Caudate nucleus (tissue), 63 donors: ENCODE measurements at places on chromosomes 2 and 18.
A peak's percentile ranks its signal among the peaks of the same experiment; 100 is the strongest.

GRCh38 chr2:45199973-45200372 lies 190.7 kb upstream of the SIX2 start:
- no peak for DNase-seq

- DNase-seq = no peak
Measured at GRCh38 chr2:109020217-109020637, 31.2 kb upstream of the EDAR start.

GRCh38 chr2:177184606-177185005 lies 28.0 kb upstream of the HNRNPA3 start:
- DNase-seq = no peak

GRCh38 chr18:67142604-67143003 lies 373.9 kb downstream of the DSEL start:
- no peak for DNase-seq

DNA sequence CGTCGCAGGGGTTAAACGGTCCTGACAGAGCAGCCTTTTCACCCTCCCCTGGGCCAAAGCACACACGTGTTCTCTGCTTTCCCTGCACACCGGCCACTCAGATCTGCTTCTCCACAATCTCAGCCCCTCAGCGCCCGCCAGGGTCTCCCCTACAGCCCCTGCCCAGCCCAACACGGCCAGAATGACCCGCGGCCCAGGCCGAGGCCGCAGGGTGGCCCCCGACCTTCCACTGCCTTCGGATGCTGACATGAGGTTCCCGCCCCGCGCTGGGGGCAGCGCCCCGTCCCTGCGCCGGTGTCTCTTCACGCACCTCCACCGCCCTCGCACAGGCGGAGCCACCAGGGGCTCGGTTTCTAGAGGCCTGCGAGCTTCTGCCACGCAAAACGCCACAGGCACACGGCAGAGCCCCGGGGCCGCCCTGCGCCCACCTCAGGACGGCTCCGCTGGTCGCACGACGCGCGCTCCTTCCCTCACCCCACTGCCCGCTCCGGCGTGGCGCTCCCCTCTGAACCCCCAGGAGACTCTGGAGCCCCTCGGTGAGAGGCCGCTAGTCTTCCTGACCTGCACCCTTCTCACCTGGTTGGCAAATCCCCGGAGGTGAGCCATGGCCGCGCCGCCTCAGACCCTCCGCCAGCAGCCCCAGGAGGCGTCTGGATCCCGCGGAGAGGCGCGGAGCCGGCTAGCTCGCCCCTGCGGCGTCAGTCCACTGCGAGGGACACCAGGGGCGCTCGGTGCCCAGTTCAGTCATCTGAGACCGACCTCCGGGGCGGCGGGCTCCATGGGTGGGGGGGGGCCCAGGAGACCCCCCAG lies 749 bp downstream of the STK25 start:
- peak; percentile 51 for DNase-seq

DNA sequence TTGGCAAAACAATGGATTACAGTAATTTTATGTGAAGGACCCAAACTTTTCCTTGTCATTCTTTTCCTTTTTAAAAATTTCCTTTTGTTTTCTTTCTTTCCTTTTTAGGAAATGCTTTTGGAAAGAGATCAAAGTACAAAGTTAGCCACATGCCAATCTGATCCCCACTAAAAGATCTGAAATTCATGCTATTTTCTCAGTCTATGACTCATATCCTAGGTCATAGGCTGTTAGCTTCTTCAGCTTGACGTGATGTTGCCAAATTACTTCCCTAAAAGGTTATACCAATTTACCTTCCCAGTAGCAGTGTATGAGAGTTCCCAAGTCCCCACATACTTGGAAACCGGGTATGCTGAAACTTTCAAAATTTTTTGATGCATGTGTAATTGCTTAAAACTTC lies 355.3 kb downstream of the INSIG2 start:
- DNase-seq = no peak

- no peak for DNase-seq
Measured at GRCh38 chr2:191228861-191229260, 16.3 kb upstream of the MYO1B start.

DNA sequence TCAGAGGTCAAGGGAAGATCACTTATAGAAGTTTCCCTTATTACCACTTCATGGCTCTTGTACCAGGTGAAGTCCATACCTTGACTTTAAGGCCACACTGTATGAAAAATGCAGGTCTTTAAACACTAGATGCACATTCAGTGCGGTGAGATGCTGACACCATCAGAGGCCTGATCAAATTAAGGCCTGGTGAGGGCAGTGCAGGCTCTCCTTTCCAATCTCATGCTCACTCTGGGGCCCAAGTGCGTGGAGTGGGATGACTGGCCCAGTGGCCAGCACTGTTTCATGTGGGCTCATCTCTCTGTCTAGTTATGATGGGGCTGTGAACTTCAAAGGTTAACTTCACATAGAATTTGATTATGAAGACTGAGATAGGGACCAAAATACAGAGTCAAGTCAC lies 281.1 kb downstream of the SLC4A3 start:
- DNase-seq = no peak

DNA sequence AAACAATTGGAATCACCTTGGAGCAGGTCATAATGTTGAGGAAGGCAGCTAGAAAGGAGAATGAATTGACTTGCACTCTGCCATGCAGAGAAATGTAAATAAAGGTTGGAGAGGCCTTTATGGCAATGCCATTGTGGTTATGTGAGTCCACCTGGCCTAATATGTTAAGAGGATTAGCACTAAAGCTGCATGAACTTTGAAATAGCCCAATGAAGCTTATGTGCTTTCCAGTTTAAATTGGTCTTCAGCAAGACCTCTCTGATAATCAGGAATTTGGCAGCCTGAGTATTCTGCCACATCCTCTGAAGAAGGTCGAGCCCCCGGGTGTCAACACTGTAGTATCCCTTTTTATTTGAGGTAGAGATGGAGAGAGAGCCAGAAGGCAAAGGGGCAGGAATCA lies 464.9 kb downstream of the CDH2 start:
- no peak for DNase-seq

- DNase-seq = no peak
Measured at GRCh38 chr2:128662051-128662471, 343.4 kb upstream of the HS6ST1 start.

- DNase-seq = no peak
Measured at GRCh38 chr2:136122661-136123060, 4.7 kb upstream of the CXCR4 start.

- no peak for DNase-seq
Measured at GRCh38 chr2:183105402-183106134, 18.7 kb upstream of the NUP35 start.

DNA sequence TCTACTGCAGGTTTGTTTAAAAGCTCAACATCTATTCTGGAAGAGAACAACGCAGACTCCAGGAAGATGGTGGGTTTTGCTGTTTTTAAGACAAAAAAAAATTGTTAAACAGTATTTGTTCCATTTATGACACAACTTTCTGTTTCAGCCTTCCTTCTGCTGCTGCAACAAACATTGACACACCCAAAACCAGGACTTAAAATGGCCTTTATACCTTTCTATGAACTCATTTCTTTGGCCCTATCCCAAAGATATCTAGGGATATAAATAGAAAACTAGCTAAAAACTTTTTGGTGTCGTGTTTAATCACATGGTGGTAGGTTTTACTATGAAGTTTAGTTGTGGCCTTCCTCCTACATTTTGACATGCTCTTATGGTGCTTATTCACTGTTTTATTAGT lies 964 bp upstream of the GALNT3 start:
- DNase-seq = no peak

- no peak for DNase-seq
Measured at GRCh38 chr2:218732761-218733158, 22.1 kb downstream of the TTLL4 start.

DNA sequence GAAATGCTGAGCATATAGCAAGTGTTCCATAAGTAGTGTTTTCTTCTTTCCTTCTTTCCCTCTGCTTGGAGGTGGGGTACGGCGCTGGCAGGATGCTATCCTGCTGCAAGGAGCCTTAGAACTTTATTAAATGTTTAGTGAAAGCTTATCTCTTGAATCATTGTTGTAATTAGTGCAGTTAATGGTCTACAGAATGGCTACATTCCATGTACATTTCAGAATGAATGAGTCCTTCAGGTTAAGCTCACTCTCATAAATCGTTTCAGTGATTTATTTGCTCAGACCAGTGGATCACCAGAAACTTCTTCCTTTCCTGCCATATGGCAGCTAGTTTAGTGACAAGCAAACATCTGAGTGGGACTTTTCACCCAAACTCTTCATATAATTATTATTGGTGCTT lies 3.3 kb upstream of the YWHAQ start:
- DNase-seq = no peak

DNA sequence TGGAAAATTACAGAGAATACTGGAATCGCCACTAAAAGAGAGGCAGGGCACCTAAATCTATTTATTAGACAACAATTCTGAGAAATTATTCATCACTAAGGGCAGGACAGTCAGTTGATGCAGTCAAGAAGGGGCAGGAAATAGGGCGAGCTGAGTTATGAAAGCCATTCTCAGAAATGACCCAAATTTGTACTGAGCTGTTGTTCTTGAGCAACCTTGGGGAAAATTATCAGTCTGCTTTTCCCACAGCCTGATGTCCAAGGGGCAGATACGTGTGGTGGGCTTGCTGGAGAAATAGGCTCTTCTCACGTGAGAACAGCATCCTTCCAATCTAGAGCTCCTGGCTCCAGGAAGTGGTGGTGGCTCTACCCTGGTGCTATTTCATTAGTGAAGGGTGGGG lies 38.6 kb downstream of the STON1 start:
- no peak for DNase-seq

DNA sequence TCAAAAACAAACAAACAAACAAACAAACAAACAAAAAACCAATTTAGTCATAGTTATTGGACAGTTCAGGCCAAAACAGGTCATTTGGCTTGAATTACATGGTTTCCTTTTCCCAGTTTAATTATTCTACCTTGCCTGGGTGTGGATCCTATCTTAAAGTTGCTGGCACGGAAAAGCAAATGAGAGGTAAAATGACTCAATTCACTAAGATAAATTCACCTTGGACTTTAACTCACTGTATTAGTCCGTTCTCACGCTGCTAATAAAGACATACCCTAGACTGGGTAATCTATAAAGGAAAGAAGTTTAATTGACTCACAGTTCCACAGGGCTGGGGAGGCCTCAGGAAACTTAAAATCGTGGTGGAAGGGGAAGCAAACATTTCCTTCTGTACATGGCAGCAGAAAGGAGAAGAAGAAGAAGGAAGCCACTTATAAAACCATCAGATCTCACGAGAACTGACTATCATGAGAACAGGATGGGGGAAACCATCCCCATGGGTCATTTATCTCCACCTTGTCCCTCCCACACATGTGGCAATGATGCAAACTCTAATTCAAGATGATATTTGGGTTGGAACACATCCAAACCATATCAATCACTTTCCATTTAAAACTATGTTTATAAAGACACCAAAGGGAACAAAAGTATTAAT lies 22.5 kb upstream of the TRAPPC8 start:
- DNase-seq = no peak

DNA sequence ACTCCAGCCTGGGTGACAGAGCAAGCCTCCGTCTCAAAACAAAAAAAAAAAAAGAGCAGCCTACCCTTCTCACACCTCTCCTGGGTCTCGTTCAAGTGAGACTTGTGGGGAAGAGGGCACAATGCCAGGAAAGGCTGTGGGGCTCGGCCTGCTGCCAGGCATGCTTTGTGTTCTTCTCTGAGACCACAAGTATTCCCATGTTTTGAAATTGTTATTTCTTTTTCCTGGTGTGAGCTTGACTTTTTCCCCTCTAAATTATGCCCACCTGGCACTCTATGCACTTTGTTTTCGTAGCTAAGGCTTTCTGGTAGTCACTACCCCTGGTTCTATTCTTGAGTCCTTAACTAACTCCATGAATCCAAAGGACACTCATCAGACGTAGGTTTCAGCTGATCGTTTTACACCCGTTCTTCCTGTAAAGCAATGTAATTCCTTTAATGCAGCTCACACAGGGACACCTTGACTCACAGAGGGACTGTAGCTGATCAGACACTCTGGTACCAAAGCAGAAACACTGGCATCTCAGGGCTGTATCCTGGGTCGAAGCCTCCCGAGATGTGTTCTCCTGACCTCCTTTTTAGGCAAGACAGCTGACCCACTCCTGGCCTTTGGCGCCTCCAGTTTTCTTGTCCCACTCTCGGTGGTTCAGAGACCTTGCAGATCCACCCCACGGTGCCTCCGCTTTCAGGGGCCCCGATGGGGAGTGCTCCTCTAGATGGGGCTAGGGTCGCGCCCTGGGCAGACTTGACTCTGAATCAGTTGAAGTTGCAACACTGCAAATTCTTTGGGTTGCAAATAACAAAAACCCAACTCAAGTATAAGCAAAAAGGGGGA lies 193.3 kb upstream of the AGAP1 start:
- no peak for DNase-seq

- no peak for DNase-seq
Measured at GRCh38 chr2:121128741-121129659, 156.0 kb downstream of the TFCP2L1 start.

GRCh38 chr2:28606986-28607441 lies 111.2 kb downstream of the PLB1 start:
- DNase-seq = no peak

- DNase-seq = no peak
Measured at GRCh38 chr18:51097021-51097822, 67.2 kb downstream of the SMAD4 start.

- peak; percentile 72 for DNase-seq
Measured at GRCh38 chr2:240604291-240604938, 17.9 kb downstream of the CAPN10 start.

DNA sequence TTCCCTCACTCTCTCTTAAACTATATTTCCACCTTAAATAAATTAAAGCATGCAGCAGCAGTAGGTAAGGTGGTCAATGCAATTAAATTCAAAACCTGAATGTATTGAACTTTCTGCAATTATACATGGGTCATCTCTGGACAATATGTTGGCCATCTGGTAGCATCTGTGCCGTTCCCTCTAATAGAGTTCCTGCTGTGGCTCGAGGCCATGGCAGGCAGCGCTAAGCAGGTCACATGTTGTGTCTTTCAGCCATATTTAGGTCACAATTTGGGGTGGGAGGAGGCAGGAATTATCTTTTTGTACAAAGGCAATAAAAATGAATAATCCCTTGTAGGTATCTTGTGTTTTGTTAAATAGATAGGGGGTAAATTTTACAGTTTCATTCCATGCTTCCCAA lies 676.2 kb downstream of the ZEB2 start:
- DNase-seq = no peak

GRCh38 chr18:22933966-22934423 lies 867 bp downstream of the RBBP8 start:
- no peak for DNase-seq

- no peak for DNase-seq
Measured at GRCh38 chr18:55406451-55406991, 181.5 kb downstream of the TCF4 start.

GRCh38 chr2:240582781-240583180 lies 3.8 kb upstream of the CAPN10 start:
- DNase-seq = no peak

- DNase-seq = no peak
Measured at GRCh38 chr2:201781557-201782051, 871 bp upstream of the ALS2 start.

GRCh38 chr2:69082430-69082997 lies 69.5 kb downstream of the ANTXR1 start:
- no peak for DNase-seq
